SK-N-SH (cell line): ENCODE measurements at places on chromosomes 13 and 19.

DNA sequence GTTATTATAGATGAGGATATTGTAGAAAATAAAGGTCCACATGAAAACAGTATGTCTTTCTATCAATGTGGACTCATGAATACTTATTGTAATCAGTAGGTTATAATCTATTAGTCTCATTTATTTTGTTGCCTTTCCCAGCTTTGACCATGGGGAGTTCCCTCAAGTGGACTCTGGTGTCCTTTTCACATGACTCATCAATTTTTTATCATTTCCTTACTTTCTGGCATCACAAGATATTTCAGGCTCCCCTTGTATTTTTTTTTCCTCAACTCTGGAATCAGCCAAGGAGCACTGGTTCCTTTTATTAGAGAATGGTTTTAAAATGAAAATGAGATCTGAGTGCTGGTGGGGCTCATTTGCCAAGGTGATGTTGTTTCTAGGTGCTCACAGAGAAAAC, 63.4 kb upstream of the DIAPH3 start:
- no peak for DNase-seq

DNA sequence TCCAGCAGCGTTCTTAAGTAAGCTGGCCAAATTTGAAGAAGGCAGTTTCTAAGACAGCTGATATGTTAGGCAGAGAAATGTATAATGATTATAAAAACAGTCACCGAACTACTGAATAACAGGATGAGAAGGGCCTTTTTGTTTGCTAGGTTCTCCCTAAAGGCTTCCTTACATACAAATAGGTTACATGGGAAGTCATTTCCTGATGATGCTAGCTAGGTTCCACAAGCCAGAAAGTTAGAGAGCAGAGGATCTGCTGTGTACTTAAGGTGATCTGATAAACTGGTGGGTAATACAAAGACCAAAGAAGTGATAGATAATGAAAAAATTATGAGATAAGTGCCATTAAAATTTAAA, 139.7 kb downstream of the VWA8 start:
- no peak for DNase-seq

GRCh38 chr13:97434397-97435201, 630 bp downstream of the RAP2A start:
- DNase-seq = peak; percentile 22

DNA sequence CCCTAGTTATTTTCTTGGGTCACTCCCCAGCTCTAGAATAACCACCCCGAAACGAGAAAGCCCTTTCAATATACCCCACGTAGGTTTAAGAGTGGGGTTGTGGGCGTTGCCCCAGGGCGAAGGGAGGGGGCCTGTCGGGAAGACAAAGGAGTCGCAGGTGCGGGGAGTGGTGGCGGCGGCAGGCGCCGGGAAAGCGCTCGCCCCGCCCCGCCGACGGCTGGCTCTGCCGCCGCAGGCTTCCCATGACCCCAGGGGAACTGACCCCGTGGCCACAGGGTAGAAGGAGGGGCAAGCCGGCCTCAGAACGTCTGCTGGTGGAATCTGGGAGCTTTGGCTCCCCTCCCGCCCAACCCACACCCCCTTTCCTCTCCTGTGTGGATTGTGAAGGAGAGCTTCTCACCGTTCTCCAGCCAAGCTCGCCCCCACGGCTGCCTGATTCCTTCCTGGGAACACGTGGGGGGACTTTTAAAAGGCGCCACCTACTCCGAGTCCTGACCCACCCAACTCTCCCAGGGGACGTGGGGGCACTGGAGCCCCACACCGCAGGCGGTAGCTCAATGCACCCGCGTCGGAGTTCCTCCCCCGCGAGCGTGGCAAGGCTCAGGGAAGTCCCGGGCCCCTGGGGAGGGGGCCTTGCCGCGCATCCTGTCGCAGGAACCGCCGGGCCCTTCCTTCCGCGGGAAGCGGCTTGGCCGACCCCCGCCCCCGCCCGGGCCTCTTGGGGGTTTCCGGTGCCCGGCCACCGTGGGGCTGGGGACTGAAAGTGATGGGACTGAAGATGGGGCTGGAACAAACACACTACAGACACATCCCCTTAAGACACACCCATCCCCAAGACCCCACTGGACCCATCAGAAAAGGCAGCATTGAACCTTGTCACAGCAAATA, 5.5 kb downstream of the IER2 start:
- peak; percentile 63 for DNase-seq

- DNase-seq = no peak
Observed at GRCh38 chr13:74270018-74270417, 135.8 kb upstream of the KLF12 start.

- DNase-seq = peak; percentile 63
Observed at GRCh38 chr13:51781246-51782022, 22.5 kb downstream of the DHRS12 start.

GRCh38 chr13:79194727-79195126, 211.3 kb downstream of the RBM26 start:
- no peak for DNase-seq

DNA sequence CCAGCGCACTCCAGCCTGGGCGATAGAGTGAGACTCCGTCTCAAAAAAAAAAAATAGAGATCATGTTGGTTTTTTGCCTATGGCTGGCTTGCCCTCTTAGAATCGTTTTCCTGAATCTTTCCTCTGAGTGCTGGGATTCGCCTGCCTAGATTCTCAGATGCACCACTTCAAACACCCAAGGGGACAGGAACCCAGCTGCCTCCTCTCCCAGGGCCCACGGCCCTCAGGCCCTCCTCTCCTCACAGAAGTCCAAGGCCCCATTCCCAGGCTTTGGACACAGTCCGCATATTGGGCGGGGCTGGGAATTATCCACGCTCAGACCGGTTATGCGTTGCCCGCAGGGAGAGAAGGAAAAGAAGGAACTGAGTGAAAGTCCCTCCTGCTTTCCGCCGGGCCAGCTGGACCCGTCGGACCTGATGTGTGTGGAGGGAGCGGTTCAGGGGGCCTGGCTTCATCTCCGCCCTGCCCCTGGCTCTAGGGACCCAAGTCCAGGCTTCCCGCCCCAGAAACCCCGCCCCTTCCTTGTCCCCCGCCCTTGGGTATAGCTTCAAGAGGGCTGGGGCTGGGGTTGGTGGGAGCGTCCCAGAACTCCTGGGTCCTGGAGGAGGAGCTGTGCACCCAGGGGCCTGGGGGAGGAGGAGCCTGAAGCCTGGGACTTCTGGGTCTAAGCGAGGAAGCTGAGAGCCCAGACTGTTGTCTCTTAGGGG, 5.8 kb downstream of the PPFIA3 start:
- no peak for DNase-seq

DNA sequence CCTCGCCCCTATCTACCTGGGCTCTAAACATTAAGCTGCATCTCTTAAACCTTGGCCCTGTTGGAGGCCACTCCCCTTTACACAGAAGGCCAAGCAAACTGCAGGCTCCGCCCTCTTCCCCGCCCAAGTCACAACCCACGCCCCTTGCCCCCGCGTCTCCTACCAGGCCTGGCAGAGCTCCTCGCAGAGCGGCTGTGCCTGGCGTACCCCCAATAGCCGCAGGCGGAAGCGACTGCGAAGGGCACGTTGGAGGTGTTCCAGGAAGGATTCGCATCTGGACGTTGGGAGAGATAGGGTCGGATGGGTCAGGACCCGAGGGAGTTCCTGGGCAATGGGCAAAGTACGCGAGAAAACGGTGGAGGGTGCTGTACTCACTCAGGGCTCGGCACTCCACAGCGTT, 5.9 kb downstream of the RTBDN start:
- DNase-seq = peak; percentile 92

DNA sequence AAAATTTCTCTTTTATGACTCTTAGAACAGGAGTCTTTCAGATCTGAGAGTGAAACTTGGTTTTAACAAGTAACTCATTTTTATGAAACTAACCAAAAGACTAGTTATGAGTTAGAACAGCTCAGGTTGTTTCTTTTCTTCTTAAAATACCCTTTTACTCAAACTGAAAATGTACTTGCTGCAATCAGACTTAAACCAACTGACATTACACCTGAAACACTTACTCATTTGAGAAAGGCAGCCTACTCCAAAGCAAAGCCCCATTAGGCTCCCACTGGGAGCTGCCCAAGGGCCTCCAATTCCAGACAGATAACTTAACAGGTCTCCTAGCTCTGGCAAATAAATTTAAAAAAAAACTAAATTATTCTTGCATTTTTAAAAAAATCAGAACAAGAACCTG, 3.6 kb downstream of the FOXO1 start:
- no peak for DNase-seq

- DNase-seq = no peak
Observed at GRCh38 chr19:48887861-48888612, 10.5 kb downstream of the TULP2 start.

DNA sequence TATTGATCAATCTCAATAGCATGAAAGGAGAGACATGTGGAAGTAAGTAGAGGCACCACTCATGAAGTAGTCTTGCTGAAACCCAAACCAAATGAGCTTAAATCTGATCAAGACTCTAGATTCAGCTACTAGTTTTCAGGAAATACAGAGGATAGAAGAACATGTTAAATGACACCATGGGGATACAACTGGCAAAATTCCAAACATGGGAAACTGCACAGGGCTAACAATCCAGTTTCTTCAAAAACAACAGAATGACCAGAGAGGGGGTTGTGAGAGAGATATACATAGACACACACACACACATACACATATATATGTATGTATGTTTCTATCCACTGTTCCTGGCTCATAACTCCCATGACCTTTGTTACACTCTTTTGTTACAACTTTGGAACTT, 44.8 kb downstream of the MRPL57 start:
- DNase-seq = no peak

GRCh38 chr13:72650051-72650700, 77.3 kb downstream of the MZT1 start:
- DNase-seq = no peak

DNA sequence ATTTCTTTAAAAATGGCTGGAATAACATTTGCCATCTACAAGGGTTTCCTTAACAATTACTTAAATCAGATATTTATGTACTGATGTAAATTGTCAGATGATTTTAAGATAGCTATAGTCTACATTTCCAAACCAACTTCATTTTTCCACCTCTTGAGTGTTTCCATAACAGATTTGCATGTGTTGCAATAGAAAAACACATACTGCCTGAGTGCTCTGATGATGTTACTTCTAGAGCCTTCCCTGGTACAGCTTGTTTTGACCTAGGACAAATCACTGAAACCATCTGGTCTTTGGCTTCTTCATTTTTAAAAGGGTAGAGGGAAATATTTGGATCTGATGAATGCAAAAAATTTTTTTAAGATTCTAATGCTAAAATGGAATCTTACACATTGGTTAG, 245.9 kb downstream of the PCDH9 start:
- DNase-seq = no peak

- DNase-seq = no peak
Observed at GRCh38 chr19:58450856-58451357, 515 bp upstream of the ZNF324B start.

DNA sequence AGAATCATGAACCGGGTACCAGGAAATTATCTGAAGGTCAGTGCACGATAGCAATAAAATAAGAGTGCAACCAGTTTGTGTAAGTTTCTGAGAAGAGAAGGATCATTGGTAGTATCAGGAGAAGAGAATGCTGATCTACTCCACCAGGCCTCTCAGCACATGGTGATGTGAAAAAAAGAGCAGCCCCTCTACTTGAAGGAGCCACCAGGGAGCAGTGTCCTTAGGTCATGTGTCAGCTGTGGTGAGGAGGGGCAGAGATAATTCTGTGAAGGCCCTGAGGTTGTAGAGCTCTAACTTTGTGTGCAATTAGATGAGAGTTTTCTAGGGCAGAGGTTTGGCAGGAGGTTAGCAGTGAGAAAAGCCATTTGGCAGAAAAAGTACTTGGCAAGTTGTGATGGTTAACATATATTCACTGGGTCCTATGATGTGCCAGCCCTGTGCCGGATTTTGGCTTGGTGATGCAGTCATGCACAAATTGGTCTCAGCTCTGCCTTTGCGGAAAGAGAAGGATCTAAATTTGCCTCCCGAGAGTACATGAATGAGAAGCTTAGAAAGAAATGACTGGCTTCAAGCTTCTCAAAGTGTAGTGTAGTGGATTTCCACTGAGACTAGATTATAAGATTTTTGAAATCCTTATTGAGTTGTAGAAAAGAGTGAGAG, 19.2 kb upstream of the ZC3H13 start:
- DNase-seq = no peak
